ENCODE measurements at places on chromosomes 16 and 17.

DNA sequence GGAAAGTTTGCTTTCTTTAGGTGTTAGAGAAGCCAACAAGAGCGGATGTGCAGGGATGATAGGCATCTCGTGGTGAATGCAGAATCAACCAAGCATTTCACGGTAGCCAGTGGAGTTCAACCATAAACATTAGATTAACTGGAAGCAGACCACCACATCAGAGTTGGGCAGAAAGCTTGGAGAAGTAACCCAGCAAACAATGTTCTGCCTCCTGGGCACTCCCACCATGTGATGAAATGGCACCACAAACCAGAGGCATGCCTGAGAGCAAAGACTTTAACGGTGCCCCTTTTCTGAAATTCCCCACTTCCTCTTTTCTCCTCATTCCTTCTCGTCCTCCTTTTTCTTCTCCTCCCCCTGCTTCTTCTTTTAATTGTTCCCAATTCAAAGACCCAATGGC lies 193.5 kb upstream of the ANKFN1 start:
- DNase-seq: no peak

DNA sequence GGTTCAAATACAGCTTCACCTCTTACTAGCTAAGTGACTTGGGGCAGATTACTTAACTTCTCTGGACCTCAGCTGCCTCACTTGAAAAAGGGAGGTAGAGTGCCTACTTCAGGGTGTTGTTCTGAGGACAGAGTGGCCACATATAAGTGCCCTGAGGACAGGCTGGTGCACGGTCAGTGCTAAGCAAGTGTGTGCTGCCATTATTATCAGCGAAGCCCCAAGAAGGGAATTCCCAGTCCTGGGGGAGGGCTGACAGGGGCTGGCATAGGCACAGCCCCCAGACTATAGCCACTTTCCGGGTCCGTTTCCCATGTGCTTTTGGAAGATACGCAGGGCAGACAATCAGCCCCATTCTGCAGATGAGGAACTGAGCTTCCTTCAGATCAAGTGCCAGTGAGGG lies 2.5 kb downstream of the ZBTB4 start:
- no peak for DNase-seq

DNA sequence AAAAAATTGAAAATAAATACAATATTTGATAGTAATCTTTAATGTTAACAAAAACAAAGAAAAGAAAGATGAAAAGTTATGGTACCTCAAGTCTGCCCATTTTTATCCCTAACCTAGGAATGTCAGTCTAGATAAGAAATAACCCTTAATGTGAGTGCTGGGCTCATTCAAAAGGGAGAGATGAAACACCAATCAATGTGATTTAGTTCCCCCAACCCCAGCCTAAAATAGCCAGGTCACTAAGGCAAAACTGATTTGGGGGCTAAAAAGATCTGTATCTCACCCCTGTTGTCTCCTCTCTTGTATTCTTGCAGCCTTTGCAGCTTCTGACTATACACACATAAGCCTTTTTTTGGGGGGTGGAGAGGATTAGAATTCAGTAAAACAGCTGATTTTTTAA lies 3.2 kb upstream of the IGF2BP1 start:
- DNase-seq: no peak

GRCh38 chr17:44979426-44979995 lies 11.4 kb upstream of the C1QL1 start:
- no peak for DNase-seq

GRCh38 chr17:44533533-44534246 lies 23.6 kb upstream of the FZD2 start:
- peak; percentile 93 for DNase-seq

GRCh38 chr16:48576927-48577326 lies 33.1 kb downstream of the N4BP1 start:
- DNase-seq: no peak

DNA sequence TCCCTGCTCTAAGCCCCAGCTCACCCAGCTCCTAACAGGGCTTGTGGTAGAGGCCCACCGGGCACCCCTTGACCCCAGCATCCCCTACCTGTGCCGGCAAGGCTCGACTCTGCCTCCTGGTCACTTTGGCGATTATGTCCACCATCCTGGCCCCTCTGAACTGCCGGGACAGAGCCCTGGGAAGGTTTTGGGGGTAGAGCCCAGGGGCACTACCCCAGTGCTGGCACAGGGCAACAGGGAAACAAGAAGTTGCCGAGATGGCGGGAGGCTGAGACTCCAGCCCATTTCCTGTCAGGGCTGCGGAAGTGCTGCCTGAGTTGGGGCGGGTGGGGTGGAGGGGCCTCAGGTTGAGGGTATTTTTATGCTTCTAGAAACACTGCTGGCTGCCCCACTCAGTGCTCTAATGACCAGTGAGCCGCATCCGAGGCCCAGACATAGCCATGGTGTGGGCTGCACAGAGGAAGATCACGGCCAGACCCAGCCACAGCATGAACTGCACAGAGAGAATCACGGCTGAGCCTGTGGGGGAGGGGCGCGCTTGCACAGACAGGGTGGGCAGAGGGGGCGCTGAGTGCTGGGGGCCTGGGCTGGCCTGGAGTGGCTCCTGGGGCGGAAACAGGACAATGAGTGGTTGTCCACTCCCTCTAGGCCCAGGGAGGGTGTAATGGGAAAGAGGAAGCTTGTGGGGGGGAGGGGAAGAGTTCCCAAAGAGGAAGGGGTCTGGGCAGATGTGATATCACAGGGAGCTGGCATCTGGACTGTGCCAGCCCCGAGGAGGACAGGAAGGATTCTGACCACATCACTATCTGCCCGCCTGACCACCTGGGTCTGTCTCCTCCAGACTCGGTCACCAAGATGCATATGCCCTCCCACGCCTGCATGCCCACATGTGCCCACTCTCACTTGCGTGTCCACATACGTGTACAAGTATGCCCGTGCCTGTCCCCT lies 22.3 kb downstream of the ARHGAP27 start:
- no peak for DNase-seq

- DNase-seq: no peak
Observed at GRCh38 chr16:24978370-24978914, 36.7 kb downstream of the ARHGAP17 start.

Measured in stimulated activated CD4-positive, alpha-beta T cell treated with anti-CD3 and anti-CD28 coated beads, Interleukin-4, amount 100 ng/mL, for 48 hours (primary cell).